Stimulated activated CD8-positive, alpha-beta memory T cell treated with anti-CD3 and anti-CD28 coated beads, Interleukin-7, amount 100 ng/mL, for 1 hour (primary cell): ENCODE measurements at places on chromosomes 2 and 18.

DNA sequence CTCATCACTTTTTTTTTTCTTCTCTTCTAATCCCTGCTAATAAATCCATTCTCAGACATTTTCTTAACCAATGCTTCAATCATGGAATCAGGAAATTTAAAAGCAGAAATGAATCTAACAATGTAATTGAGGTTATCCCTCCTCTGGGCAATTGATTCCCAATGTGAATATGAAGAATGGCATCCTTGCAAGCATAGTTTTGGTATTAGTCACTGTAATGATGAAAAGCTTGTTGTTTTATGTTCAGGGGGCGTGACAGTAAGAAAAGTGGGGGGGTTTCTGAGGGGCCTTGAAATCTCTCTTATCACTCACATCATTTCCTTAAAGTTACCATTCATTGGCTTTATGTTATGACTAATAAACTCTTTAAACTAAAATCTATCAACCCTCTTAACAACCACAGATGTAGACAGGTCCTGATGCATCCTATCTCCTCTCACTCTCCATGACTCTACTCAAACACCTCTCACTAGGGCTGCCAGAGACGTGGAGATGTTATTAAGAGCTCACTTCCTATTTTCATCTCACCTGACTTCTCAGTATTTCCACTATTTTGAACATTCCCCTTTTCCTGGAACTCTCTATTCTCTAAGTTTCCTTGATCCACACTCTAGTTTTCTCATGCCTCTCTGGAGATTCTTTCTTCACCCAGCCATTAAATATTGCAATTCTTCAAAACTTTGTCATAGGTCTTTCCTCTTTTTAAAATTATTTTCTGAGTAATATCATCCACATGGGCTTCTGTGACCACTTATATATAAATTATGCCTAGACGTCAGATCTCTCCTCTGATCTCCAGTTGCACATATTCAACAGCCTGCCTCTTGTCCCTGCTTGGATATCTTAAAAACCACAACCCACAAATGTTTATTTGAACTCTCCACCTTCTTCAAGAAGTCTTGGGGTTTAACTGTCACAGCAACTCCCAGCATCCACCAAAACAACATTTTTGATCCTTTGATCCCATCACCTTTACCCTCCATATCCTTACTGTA, 332.9 kb downstream of the CDH2 start:
- DNase-seq = no peak

DNA sequence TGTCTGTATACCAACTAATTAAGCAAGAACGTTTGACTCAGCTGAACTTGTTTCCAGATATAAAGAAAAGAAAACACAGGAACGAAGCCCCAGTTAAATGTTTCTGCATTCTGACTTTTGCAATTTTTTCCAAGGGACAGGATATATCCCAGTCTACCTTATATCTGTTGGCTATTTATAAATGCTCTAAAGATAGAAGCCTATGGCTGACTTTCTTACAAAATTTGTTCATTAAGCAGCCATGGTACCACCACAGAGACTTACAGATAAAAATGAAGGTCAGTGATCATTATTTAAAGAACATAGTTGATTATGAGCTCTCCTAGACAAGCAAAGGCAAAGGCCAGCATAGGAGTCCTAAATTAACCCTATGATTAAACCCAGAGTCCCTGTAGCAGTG, 462.7 kb upstream of the SPHKAP start:
- DNase-seq = no peak

DNA sequence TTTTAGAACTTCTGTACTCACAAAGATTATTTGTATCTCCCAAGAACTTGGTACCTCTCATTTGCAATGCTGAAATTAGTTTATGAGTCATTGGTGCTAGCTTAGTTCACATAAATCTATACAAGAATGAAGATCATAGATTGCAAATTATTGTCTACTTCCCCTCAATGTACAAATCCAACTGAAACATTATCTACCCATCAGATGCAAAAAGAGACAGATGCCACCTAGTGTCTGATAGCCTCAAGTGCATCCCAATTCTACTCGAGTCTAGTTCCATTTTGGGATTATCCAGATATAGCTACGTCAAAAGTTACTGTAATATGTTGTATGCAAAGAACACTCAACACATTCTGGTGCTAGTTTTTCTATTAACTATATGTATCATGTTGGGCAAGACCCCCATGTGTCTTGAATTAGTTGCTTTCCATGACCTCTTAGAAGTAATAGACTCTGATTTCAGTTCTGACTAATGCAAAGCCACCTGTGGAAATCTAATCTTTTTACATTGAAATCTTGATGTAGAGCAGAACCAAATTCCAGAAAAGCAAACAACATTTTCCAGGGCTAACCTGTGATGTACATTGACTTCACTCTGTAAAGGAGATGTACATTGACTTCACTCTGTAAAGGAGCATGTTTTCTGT, 210.0 kb downstream of the RBM43 start:
- DNase-seq = no peak

DNA sequence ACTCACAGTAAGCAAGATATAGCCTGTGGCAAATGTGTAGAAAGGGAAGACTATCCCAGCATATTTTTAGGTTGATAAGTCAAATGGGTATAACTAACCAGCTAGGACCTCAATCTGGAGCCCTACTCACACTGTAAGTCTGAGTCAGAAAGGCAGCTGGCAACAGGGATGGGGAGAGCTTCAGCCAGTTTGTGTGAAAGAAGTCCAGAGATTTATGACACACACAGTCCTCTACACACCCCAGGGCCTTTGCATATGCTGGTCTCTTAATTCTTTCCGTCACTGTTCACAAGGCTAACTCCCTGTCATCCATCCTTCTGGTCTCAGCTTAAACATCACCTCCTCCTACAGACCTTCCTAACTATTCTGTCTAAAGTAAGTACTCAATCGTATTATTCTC, 5.9 kb upstream of the TCF4 start:
- DNase-seq = no peak

DNA sequence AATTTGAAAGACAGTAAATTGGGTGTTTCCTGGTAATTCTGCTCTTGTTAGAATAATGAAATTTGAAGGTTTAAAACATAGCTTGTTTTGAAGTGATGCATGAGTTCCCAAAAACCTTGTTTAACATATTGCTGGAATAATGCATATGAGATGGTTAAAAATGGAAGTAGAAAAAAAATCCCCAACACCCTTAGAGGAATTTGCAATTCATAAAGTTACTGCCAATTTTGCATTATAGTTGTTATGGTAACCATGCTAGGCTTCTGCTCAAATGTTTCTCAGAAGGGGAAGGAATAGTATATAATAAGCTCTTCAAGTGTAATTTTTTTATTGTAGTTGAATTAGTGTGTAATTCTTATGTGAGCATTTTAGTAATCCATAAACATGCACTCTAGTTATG, 49.1 kb downstream of the FASTKD2 start:
- DNase-seq = no peak

DNA sequence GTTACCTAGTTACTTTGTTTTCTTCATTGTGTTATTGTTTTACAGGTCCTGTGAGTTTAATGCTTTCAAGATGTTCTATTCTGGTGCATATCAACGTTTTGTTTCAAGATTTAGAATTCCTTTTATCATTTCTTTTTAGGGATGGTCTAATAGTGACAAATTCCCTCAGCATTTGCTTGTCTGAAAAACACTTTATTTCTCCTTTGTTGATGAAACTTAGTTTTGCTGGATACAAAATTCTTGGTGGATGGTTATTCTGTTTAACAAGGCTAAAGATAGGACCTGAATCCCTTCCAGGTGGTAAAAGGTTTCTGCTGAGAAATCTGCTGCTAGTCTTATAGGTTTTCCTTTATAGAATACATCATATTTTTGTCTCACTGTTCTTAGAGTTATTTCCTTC, 102.3 kb downstream of the RND3 start:
- no peak for DNase-seq

- DNase-seq = no peak
Observed at GRCh38 chr18:56326336-56327072, 311.9 kb downstream of the TXNL1 start.

DNA sequence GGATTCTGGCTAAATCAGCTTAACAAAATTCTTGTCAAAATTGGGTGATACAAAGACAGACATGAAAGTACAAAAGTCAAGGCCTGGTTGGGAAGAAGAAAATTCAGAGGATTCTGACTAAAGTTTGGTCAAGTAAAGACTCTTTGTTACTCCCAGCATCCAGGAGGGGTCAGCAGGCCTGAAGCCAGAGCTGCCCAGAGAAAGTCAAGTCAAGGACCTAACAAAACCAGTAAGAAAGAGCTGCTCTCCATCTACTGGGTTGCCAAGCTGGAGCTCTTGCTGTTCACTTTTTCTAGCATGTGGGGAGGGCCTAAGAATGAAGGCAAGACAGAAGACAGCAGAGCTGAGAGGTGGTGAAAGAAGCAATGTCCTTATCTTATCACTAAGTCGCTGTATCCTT, 143.3 kb downstream of the C1D start:
- DNase-seq = no peak

GRCh38 chr2:72023678-72024390, 123.8 kb downstream of the CYP26B1 start:
- no peak for DNase-seq

DNA sequence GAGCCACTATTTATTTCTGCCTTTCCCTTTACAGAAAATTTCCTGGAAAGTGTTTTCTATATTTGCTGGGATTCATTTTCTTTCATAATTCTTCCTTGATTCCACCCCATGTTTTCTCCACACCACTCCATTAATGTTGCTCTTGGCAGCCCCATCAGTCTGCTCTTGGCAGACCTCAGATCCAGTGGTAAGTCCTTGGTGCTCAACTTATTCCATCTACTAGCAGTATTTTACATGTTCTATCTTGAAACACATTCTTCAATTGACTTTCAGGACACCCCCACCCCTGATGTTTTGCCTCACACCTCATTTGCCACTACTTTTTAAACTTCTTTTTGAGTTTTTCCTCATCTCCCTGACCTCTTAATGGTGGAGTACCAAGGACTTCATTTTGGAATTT, 65.0 kb downstream of the HNMT start:
- DNase-seq = no peak

DNA sequence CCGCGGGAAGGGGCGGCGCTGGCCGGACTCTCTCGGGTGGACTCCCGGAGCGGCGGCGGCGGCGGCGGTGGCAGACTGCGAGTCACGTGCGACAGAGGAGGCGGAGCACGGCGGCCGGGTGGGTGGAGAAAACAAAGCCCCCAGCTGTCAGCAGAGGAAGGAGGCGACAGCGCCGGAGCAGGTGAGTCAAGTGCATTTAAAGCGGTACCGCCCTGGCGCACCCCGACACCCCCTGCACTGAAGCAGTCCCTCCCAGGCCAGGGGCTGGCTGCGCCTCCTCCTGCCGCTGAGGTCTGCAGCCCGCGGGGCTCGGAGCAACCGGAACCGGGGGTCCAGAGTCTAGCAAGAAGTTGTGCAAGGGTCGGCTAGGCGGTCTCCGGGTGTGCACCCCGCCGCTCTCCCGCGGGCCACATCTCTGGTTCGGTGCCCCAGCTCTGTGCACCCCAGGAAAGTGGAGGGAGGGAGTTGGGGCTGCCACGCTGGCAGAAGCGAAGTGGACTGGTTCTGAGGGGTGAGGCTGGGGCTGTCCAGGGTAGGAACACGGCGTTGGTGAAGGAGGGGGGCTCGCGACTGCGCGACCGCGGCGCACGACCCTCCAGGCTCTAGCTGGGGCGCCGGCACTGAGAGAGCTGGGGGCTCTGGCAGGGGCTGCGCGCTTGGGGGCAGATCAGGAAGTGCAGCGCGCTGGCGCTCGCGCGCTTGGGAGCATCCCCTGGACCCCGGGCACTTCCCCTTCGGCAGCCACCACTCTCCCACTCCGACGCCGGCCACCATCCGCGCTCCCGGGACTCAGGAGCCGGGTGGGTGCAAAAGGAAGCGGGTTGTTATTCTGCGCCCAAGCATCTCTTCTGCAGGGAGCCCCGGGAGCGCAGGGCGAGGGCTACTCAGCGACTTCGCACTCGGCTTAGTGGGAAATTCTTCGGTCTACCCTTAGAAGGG, 64.0 kb upstream of the MAPRE2 start:
- DNase-seq = peak; percentile 63

DNA sequence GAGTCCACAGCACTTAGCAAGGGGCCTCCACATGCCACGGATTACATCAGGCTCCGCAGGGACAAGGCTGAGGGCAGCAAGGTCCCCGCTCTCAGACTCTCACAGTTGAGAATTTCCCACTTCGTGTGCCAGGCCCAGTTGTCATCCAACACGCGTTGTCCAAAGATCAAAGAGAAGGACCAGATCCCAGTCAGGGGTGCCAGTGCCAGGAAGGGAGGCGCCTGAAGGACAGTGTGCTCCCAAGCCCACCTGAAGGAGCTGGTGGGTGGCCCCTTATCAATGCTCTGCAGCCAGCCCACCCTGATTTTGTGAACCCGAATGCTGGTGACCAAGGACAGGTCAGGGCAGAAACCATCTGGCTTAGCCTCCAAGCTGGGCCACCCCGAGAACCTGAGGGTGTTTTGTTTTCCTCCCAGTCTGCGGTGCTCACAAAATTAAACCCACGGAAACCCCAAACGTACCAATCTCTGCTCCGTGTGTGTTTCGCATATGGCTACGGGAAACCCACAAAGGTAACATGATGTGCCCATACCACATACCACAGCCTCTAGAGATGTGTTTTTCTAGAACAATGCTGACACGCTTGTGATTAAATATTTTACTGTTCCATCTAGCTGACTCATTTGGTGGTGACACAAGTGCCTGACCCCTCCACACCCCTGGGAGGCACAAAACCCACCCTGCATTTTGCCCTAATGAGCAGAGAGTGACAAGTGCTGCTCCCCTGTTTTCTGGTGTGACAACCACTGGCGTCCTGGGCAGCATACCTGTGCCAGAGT, 24.5 kb downstream of the CRACDL start:
- DNase-seq = no peak

GRCh38 chr18:59715966-59716369, 18.7 kb upstream of the CCBE1 start:
- DNase-seq = no peak

GRCh38 chr2:37283207-37283606, 41.4 kb downstream of the PRKD3 start:
- no peak for DNase-seq

GRCh38 chr2:45533771-45534170, 77.3 kb downstream of the SRBD1 start:
- DNase-seq = no peak

DNA sequence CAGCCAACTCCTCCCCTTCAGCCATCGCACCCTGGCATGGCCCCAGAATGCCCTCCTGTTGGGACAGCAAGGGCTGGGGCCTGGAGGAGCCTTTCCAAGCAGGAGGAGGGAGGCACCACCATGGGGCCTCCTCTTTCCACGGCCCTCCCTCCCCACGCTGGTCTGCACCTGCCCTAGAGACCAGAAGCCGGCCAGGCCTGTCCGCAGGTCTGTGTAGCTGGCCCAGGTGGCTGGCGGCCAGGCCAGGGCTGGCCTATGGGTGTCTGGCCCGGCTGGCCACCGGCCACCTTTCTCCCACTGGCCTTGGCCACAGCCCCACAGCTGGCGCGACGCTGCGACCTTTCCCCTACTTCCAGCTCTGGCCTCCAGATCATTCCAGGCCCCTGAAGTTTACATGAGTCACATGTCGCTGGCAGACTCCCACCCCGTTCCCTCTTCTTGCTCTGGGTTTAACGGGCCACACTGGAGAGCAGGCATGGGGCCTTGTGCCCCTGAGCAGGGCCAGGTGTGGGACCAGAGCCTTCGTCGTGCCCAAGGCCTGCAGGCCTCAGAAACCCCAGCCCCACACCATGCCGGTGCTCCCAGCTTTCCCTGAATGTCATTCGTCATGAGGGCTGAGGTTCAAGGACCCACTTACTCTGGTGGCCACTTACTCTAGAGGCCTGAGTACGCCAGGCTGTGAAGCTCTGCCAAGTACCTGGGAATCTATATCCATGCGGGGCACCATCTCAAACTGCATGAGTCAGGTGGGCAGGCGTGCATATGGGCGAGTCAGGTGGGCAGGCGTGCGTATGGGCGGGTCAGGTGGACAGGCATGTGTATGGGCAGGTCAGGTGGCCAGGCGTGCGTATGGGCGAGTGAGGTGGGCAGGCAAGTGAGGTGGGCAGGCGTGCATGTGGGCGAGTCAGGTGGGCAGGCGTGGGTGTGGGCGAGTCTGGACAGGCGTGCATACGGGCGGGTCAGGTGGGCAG, 33.3 kb upstream of the KLF11 start:
- no peak for DNase-seq
